Immature natural killer cell (primary cell): ENCODE measurements at places on chromosomes 16 and 17.

DNA sequence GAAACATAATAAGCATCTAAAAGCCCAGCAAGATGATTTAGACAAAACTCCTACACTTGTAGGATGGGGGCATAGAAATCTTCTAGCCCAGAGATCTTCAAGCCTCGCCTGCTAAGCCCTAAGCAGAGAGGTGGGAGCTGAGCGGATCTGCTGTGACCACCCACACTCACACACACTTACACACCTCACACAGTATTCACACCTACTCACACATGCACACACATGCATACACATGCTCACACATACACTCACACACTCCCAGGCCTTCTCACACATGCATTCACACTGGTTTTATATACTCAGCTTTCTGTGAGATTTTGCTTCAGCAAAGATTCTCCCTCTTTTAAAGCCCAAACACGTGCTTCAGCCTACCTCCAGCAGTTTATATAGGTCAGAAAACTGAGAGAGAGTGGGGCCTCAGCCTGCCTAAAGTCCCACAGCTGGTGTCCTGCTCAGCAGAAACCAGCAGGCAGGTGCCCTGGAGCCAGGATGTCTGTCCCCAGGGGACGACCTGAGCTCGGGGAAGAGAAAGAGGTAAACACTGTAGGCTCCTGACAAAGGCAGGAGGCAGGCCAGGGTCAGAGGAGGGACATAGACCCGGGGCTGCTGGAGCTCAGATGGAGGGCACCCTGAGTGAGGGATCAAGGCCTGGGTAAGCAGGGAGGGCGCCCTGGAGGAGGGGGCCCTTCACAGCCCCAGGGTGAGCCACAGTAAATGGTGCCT, 12.0 kb upstream of the KRT19 start:
- no peak overlapping the region for H3K4me3 ChIP-seq
- no peak for DNase-seq
- no peaks in the 10 kb centered on the region for H3K4me1 ChIP-seq
- no peaks in the 10 kb centered on the region for H3K36me3 ChIP-seq
- no peak overlapping the region for H3K27ac ChIP-seq

- no peak overlapping the region for H3K4me3 ChIP-seq
- no peak overlapping the region for H3K27ac ChIP-seq
- H3K4me1 ChIP-seq: no peaks in the 10 kb centered on the region
- H3K27me3 ChIP-seq: no peaks in the 10 kb centered on the region
- DNase-seq: no peak
Measured at GRCh38 chr16:848510-849253, 48.1 kb upstream of the GNG13 start.

- no peak overlapping the region for H3K27ac ChIP-seq
- no peak overlapping the region for H3K4me3 ChIP-seq
- no peaks in the 10 kb centered on the region for H3K4me1 ChIP-seq
- H3K27me3 ChIP-seq: no peaks in the 10 kb centered on the region
- DNase-seq: no peak
- peaks cover 10% of the 10 kb centered on the region for H3K36me3 ChIP-seq
Measured at GRCh38 chr17:56926704-56927103, 12.9 kb upstream of the TRIM25 start.

DNA sequence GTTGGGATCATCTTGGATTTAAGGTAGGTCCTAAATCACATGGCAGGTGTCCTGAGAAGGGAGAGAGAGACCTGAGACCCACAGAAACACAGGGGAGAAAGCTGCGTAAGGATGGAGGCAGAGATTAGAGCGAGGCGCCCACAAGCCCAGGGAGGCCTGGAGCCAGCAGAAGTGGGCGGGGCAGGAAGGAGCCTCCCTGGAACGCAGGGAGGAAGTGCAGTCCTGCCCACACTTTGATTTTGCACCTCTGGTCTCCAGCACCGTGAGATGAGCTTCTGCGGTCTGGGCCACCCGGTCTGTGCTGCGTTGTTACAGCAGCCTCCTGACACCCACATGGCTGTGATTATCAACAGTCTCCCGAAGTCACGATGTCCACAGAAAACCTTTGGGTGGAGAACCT, 6.4 kb downstream of the DNASE1L2 start:
- H3K36me3 ChIP-seq: peaks cover 4% of the 10 kb centered on the region
- no peak for DNase-seq
- no peak overlapping the region for H3K27ac ChIP-seq
- H3K4me1 ChIP-seq: no peaks in the 10 kb centered on the region
- no peak overlapping the region for H3K4me3 ChIP-seq

DNA sequence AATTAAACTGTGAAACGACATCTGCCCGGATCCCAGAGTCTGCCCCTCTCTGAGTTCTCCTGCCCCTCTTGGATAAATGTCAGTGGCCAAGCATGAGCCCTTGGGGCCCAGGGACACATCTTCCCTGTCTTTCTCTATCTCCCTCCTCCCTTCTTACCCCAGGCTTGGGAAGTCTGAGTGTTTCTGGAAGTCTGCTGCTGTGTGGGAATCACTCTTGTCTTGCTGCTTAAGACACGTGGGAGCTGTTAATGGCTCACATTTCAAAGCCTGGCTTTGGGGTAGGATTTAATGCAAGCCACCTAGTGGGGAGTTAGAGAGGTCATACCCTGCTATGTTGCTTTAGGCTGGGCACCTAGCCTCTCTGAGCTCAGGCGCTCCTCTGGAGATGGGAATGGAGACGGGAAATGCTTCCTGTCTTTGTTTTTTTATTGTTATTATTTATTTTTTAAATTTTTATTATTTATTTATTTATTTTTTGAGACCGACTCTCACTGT, 218.5 kb upstream of the CIBAR2 start:
- peaks cover 6% of the 10 kb centered on the region for H3K27me3 ChIP-seq
- DNase-seq: no peak
- H3K4me3 ChIP-seq: no peak overlapping the region

DNA sequence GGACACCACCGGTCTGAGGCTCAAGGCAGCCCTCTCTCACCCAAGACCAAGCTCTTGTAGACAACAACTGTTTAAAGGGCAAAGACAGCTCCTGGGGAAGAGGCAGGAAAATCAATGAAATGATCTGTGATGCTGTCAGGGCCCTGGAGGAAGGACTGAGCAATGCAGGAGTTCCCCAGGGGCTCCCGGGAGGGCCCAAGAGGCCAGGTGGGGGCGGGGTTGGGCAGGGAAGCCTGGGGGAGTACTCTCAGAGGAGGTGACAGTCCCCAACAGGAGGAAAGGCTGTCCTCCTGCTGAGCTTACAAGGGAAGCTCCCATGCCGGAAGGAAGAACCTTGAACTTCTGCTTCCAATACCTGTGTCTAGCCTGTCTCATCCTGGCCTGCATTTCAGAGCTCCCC, 8.3 kb upstream of the NOS2 start:
- DNase-seq: no peak
- peaks cover 20% of the 10 kb centered on the region for H3K4me1 ChIP-seq
- no peak overlapping the region for H3K4me3 ChIP-seq
- H3K36me3 ChIP-seq: no peaks in the 10 kb centered on the region

DNA sequence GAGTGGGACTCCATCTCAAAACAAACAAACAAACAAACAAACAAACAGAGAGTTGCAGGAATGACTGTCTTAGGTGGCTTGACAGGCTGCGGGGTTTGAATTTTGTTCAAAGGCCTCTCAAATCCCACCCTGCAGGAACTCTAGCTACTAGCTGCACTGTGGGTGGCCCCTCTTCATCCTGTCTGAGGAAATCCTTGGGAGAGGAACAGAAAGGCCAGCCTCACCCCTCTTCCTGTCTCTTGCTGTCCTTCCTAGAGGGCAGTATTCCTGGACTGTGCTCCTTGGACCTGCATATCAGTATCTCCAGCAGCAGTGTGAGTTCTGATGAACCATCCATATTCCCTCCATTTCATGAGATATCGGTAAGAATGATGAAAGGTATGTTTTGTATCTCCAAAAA, 2.0 kb upstream of the CCDC92B start:
- H3K4me3 ChIP-seq: no peak overlapping the region
- peaks cover 23% of the 10 kb centered on the region for H3K27me3 ChIP-seq
- DNase-seq: no peak
- peaks cover 6% of the 10 kb centered on the region for H3K4me1 ChIP-seq
- H3K27ac ChIP-seq: no peak overlapping the region

GRCh38 chr16:89406277-89406888, 84.0 kb downstream of the ANKRD11 start:
- H3K4me3 ChIP-seq: peak overlapping the region; percentile 69
- H3K27ac ChIP-seq: peak overlapping the region; percentile 73
- peaks cover 96% of the 10 kb centered on the region for H3K4me1 ChIP-seq

DNA sequence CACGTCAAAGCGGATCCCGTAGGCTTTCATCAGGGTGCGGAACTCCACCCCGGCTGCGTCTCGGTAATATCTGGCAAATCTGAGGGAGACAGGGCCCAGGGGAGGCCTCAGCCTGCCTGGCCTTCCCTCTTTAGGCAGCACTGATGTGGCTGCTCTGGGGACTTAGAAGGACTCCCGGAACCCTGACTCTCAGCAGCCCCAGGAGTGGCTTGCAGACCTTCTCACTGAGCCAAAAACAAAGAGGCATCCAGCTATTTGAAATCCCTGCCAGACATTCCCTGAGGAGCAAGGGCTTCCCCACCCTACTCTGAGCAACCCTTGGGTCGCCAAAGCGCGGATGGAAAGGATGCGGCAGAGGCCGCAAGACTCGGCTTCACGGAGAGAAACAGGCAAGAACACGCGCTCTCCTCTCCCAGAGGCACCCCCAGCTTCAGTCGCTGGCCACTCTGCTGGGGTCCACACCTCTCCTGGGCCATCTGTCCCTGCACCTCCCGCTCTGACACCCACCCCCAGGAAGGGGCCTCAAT, 7.9 kb downstream of the P2RX5 start:
- no peak overlapping the region for H3K27ac ChIP-seq
- H3K4me3 ChIP-seq: no peak overlapping the region
- H3K4me1 ChIP-seq: peaks cover 13% of the 10 kb centered on the region
- H3K27me3 ChIP-seq: peaks cover 1% of the 10 kb centered on the region
- DNase-seq: no peak
- H3K36me3 ChIP-seq: peaks cover 4% of the 10 kb centered on the region

DNA sequence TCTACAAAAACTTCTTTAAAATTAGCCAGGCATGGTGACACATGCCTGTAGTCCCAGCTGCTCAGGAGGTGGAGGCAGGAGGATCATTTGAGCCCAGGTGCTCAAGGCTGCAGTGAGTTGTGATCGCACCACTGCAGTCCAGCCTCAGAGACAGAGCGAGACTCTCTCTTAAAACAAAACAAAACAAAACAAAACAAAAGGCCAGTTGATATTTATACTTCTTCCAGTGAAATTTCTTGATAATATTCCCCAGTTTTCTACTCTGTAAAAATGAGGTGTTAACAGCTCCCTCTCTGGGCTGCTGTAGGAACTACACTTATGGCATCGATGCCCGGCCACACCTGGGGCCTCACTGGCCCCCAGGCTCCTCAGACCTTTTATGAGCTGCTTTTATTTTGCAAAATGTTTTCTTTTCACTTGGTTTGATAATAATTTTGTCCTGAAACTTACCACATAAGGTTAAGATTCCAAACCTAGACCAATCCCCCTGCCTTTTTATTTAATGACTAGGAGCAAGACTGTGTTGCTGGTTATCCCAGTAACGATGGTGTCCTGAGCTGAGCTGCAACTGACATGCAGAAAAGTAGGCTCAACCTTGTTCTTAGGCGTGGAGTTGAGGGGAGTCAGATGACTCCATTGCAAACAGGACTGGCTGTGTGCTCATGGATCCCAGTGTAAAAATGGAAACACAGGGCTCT, 17.6 kb downstream of the MAPK8IP3 start:
- peak overlapping the region; percentile 75 for H3K4me3 ChIP-seq
- H3K27ac ChIP-seq: peak overlapping the region; percentile 88
- H3K4me1 ChIP-seq: peaks cover 49% of the 10 kb centered on the region
- peaks cover 8% of the 10 kb centered on the region for H3K36me3 ChIP-seq

DNA sequence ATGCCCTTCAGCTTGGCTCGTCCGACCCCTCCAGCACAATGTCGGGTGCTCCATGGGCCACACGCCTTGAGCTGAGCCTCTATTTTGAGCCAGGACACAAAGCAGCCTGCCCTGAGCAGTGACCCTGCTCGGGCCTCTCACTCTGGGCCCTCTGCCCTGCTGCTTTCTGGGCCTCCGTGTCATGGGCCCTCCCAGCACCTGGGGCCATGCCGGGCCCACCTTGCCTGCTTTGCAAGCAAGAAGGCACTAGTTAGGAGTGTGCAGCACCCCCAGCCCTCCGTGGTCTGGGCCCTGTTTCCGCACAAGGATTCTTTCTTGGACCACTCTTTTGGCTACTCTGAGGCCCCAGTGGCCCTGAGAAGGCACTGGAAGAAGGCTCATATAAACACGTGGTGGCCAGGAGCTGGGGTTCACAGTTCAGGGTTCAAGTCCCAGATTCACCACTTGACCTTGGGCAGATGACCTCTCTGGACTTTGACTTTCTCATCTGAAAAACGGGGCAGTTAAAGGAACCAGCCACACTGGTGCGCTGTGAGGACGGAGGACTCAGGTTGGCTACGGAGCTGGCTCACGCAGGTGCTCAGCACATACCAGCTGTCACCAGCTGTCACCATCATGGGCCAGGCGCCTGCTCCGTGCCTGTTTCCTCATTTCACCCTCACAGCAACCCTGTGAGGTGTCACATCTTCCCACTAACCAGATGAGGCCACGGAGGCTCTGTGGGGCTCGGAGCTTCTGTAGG, 166.0 kb upstream of the GSE1 start:
- H3K27ac ChIP-seq: no peak overlapping the region
- H3K27me3 ChIP-seq: peaks cover 2% of the 10 kb centered on the region
- no peak overlapping the region for H3K4me3 ChIP-seq
- no peaks in the 10 kb centered on the region for H3K36me3 ChIP-seq

GRCh38 chr17:82313195-82314011, 4.0 kb downstream of the CD7 start:
- H3K4me1 ChIP-seq: peaks cover 20% of the 10 kb centered on the region

DNA sequence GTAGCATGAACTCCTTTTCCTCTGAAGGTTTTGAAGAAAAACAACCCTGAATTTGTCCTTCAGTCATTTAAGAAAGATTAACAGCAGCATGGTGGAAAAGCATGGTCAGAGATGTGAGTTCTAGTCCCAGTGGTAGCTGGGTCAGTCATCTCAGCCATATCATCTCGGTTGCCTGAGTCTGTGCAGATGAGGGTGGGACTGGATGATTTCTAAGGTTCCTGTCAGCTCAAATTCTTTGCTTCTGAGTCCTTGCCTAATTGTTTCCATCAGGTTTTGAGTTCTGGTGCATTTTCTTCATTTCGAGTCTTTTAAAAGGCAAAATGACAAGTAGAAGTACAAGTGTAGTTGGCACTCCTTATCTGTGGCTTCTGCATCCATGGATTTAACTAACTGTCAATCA, 63.9 kb downstream of the TNRC6C start:
- no peak overlapping the region for H3K4me3 ChIP-seq
- DNase-seq: no peak
- H3K36me3 ChIP-seq: no peaks in the 10 kb centered on the region
- peaks cover 6% of the 10 kb centered on the region for H3K4me1 ChIP-seq

DNA sequence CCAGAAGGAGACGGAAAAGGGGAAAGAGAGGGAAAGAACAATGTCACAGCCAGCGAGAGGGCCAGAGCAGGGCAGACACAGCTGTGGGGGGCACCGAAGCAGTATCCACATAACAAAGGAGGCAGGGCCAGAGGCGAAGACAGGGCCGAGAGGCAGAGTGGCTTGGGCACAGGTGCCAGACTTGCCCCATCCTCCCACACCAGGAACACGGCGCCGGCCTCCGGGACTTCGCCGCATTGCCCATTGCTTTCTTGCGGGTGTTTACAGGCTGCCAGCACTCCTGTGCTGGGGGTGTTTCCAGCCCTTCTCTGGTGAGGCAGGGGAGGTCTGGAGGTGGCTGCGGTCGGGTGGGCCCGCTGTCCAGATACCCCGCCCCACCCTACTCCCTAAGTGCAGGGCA, 78.0 kb downstream of the ENGASE start:
- H3K27ac ChIP-seq: no peak overlapping the region
- H3K4me1 ChIP-seq: no peaks in the 10 kb centered on the region
- DNase-seq: no peak
- H3K27me3 ChIP-seq: peaks cover 2% of the 10 kb centered on the region
